ENCODE measurements at places on chromosomes 1 and 21.

GRCh38 chr1:108828074-108828961, 28.6 kb downstream of the AKNAD1 start:
- DNase-seq, result peak; percentile 66

- DNase-seq, result no peak
These were observed 377.5 kb downstream of the GPATCH2 start for GRCh38 chr1:217253351-217253750.

DNA sequence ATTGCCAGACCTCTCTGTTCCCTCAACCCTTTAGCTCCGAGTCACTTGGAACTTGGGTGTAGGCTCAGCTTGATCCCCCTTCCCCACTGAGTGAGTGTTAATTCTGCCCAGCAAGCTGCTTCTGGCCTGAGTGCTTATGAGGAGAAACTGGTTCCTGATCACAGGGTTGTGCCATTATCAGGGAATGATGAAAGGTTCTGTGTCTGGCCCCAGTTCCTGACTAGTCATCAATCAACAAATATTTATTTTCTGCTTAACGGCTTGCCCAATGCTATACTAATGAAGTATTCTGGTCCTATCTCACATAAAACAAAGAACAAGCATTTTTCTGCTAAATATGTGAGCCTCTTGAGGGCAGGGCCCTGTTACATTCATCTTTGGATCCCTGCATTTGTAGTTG, 20.8 kb downstream of the CC2D1B start:
- no peak for DNase-seq

GRCh38 chr1:26771643-26772321, 16.0 kb upstream of the PIGV start:
- DNase-seq, result no peak

- no peak for DNase-seq
These were observed 698.8 kb downstream of the MATN1 start for GRCh38 chr1:30024411-30025195.

DNA sequence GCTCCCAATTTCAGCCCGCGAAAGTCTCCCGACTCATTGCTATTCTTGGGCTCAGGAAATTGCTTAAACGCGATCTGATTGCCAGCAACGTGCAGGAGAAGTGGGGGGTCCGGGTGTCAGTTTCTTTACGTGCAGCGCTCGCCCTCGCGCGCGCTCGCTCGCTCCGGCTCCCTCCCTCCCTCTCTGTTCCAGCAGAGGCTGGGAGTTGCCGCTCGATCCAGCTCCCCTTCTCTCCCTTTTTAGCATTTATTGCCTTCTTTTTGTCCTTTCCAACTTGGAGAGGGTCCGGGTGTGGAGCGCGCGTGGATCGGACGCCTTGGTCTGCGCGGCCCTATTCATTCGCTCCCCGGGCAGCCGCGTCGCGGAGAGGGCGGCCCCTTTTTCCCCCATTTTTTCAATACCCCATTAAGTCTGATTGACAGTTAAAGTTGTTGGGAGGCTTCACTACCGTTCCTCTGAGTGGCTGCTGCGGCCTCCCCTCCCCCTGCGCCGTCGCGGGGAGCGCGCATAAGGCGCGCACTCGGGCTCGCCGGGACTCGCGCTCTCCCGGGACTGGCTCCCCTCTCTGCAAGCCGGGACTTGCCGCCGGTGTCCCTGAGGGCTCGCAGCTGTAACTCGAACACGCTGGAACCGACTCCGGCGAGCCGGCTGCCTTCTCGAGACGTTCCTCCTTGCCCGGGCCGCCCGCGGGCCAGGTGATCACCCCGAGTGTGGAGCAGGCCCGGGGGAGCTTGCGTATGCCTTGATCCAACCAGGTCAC, at the start of gene DHRS3:
Gene DHRS3, minus strand, starts transcription at position 310 of the 760 bp plus-strand sequence. CDS start 862 bp downstream, outside the sequence.
- no peak for DNase-seq

DNA sequence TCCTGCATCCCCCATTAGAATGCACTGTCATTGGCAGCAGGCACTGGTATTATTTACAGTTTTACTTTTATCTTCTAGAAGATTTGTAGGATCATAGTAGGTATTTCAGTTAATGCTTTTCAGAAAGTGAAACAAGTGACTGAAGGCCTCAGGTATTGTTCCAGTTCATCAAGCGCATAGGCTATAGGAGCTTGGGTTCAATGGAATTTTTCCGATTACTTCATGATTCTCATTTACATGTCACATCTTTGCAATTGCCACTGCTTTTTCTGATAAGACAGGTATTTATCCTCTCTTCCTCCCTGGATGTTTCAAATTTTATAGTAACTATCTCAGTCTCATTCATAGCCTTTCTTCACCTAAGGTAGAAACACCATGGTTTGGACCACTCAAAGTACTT, 161.3 kb downstream of the NTPCR start:
- DNase-seq, result no peak

DNA sequence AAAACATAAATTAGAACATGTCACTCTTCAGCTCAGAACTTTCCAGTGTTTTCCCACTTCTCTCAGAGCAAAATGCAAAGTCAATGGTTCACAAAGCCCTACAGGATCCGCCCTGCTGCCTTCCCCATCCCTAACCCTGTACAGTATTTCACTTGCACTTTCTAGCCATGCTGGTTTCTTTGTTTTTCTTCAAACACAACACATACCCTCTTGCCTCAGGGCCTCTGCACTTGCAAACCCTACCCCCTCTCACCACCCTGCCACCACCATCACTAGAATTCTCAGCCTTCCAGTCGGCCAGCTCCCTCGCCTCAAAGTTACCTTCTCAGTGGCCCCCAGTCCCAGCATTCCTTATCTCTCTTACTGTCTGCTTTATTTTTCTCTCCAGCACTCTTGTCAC, 17.6 kb downstream of the TEX35 start:
- no peak for DNase-seq

GRCh38 chr1:32200226-32201010, at the start of gene CCDC28B:
Gene CCDC28B, plus strand, starts transcription at chr1:32200595. Its CDS starts 1,341 bp downstream, at chr1:32201936.
- peak; percentile 44 for DNase-seq

GRCh38 chr21:33115631-33116510, 45.9 kb downstream of the OLIG1 start:
- DNase-seq, result no peak

- DNase-seq, result no peak
These were observed 238.4 kb downstream of the TNR start for GRCh38 chr1:175504875-175505555.

DNA sequence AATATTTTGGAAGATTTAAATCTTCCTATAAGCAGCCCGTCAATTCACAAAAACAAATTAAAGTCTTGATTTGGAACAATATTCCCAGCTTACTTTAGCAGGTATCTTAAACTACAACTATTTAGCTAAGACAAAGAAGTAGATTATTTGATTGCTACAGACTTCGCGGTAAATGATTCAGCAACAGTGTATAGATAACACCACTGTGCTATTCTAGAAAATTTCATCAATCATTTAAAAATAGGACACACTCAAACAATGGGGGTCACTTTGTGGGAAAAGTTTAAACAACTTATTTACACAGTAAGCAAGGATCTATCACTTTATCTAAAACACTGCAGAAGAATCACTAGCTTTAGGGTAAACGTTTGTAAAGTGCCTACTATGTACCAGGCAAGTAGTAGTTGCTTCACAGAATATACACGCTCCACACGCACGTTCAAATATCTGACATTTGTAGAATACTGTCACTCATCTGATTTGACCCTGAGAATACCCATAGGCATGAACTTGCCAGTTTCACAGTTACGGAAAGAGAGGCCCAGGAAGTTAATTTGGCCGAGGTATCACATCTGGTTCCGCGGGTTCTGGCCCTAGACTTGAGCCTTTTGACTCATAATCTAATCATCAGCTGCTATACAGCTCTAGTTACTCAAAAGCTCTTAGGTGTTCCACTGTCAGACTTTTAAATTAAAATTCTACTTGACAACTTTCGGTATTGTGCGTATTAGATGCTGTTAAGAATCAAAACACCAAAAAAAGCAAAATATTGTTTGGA, 876 bp downstream of the DENND2C start:
- no peak for DNase-seq

- DNase-seq, result no peak
These were observed 33.4 kb downstream of the IGFN1 start for GRCh38 chr1:201223852-201224665.

DNA sequence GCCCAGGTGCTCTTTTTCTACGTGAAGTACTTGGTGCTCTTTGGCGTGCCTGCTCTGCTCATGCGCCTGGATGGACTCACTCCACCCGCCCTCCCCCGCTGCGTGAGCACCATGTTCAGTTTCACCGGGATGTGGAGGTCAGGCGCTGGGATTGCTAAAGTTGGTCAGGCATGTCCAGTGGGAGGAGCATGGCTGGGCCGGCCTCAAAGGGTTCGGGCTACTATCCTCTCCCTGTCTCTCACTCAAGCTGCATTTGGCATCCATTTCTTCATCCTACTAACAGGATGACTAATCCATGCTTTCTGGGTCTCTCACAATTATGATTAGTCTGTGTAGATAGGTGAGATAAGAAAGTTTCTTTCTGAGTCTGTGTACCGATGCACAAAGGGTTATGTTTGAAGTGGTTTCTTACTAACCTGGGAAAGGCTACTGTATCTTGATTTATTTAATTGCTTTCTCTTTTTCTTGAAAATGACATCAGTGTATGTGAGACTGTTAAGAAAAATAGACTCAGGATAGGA, 135.9 kb downstream of the HHAT start:
- no peak for DNase-seq

DNA sequence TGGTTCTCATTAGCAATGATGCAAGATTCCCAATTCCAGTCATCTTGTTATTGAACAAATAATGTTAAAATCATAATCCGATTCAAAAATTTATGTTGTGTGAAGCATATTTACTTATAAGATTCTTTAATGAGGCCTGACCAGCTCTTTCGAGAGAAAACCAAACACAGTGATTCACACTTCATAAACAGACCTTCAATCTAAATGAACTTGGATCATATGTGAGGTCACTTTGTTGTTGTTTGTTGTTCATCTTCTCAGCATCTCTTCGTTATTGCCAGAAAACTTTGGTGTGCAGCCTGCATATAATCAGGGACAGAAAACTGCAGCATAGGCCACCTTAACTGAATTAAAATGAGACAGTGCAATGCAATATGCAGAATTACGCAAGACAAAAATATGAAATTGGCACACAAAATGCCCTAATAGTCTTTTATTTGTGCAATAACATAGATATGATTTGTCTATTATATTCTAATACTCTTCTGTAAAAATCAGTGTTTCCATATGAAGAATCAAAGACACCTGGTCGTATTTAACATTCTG, 30.1 kb downstream of the NCAM2 start:
- DNase-seq, result no peak

- DNase-seq, result no peak
These were observed 100.6 kb downstream of the SPAG17 start for GRCh38 chr1:118084400-118084799.

GRCh38 chr1:3651930-3652547, at the start of gene TP73:
Gene TP73, plus strand, starts transcription at chr1:3652516. Its CDS starts 29,850 bp downstream, at chr1:3682366.
- no peak for DNase-seq

DNA sequence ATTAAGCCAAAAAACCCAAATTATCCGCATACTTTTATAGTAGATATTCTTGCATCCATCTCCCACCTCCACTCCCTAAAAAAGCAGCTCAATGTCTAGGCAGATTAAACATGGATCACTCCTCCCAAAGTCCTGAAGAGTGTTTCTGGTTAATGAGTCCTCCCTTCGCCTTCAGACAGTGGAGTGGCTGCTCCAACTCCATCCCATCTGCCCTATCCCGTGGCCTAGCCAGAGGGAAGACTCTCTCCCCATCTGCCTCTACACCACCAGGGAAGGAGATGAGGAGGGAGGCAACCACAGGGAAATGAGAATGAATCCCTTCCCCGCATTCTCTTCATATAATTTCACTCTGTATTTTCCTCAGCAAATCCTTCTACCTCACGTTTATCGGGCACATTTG, 103.8 kb downstream of the SLC45A1 start:
- no peak for DNase-seq

- no peak for DNase-seq
These were observed 14.2 kb upstream of the ARHGEF16 start for GRCh38 chr1:3440300-3440681.

DNA sequence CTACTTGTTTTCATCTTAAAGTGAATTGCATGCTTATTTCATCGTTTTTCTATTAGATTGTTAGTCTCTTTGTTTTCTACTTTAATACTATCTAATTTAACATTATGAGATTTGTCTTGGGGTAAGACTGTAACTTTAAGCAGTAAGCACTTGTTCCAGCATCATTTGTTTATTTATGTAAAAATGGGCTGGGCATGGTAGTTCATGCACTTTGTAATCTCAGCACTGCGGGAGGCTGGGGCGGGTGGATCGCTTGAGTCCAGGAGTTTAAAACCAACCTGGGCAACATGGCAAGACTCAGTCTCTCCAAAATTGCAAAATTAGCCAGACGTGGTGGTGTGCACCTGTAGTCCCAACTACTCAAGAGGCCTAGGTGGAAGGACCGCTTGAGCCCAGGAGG, 15.3 kb upstream of the PAXBP1 start:
- no peak for DNase-seq

- DNase-seq, result no peak
These were observed 36.1 kb downstream of the CCDC185 start for GRCh38 chr1:223429313-223429731.

GRCh38 chr1:172515436-172515835, 17.5 kb upstream of the SUCO start:
- DNase-seq, result no peak

GRCh38 chr1:228393268-228393701, 13.3 kb downstream of the TRIM11 start:
- no peak for DNase-seq

DNA sequence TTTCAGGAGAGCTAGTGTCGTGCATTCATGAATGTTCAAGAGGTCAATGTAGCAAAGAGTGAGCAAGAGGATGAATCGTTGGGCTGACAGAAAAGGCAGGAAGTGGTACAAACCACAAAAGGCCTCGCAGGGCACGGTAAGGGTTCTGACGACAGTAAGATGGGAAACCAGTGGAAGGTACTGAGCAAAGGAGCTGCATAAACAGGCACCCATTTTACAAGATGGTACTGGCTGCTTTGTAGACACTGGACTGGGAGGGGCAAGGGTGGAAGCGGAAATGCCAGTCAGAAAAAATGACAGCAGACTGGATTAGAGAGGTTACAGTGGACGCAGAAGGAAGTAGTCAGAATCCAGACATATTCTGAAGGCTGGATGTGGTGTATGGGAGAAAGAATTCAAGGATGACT, 123.5 kb downstream of the PTPN14 start:
- DNase-seq, result no peak

DNA sequence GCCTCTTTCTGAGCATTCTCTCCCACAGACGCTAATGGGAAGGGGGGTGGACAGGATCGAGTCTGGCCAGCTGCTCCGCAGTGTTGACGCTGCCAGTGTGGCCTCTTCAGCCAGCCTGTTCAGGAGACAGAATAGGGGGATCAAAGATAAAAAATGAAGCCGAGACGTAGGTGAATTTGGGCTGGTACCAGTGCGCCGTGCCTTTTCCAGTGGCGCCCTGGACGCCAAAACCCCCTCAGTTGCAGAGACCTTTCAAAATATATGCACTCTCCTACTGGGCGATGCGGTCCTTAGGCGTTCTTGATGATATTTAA, 1.1 kb downstream of the TTC3 start:
- no peak for DNase-seq

DNA sequence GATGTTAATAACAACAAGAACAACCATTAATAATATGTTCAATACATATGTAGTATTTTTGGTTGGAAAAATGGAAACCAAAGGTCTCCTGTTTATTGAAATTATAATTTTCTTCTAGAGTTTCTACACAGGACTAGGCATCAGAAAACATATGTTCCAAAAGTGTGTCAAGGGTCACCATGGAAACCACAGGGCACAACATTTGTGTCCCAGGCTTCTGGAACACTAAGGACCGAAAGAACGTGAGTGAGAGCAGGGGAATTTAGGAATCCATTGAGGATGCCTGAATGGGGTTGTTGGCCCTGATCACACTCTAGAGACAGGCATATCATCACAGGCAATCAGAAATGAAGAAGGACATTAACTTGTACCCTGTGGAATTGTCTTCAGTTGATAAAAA, 7.5 kb upstream of the CDC14A start:
- no peak for DNase-seq

Measured in memory B cell (primary cell).